Kasumi-1 (cell line): ENCODE measurements at places on chromosomes 12 and 14.

DNA sequence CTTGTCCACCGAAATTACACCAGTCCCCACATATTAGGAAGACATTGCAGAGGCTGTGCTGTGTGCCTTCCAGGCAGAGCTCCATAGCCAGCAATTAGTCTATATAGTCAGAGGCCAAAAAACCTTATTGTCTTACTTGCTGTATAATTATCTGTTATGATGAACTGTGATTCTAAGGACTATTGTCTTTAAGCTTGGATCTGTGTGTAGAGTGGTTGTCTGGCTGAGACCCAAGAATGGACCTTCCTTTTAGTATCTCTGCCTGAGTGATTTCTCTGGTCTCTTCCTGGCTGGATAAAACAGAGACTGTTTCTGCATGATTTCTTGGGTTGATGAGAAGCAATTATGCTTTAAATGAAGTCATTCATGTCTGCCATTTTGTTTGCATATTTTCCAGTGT, 465.3 kb downstream of the PRKD1 start:
- no peak for DNase-seq

- DNase-seq = no peak
Observed at GRCh38 chr14:77344377-77344996, 23.7 kb downstream of the GSTZ1 start.

GRCh38 chr12:76997011-76997780, 68.2 kb downstream of the E2F7 start:
- no peak for DNase-seq

- DNase-seq = no peak
Observed at GRCh38 chr14:72945356-72946027, 19.2 kb downstream of the DCAF4 start.

DNA sequence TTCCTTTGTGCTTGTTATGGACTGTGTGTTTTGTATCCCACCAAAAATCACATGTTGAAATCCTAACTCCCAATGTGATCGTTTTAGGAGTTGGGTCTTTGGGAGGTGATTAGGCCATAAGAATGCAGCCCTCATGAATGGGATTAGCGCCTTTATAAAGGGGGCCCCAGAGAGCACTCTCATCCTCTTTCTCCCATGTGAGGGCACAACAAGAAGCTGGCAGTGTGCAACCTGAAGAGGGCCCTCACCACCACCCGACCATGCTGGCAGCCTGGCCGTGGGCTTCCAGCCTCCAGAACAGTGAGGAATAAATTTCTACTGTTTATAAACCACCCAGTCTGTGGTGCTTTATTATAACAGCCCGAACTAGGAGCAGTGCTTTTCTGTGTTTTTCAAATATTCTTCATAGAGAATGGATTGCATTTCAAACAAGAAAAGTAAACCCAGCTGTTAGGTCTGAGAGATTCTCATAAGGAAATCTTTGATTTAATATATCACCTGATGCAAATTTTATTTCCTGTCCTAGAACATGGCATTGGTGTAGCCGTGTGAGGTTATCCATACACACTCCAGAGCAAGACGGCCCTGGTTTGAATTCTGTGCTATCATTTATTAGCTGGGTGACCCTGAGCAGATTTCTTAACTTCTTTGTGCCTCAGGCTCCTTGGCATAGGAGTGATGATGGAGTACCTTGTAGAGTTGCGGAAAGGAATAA, 27.8 kb downstream of the HSPB8 start:
- DNase-seq = no peak
